Effector memory CD8-positive, alpha-beta T cell (primary cell): ENCODE measurements at places on chromosomes 3 and 15.

DNA sequence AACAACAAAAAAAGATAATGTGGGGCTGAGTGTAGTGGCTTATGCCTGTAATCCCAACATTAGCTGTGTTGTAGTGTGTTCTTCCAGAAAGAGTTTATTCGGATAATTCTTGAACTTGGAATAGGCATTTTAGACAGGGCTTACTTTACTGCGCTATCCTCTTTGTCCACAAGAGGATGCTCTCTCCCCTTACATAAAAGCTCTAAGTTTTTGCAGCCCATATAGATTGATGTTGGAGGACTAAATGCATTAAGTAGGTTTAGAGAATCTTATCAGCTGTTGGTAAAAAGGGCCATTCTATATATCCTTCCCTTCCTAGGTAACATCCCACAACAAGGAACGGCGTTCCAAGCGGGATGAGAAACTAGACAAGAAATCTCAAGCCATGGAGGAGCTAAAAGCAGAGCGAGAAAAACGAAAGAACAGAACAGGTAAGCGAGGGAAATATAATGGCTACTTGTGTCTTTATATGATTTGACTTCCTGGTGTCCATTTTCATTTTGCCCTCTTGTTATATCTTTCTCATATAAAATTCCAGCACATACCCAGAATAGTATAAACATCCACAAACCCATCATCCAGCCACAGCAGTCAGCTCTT lies 27.8 kb upstream of the ITPKA start:
- DNase-seq, result peak; percentile 32

DNA sequence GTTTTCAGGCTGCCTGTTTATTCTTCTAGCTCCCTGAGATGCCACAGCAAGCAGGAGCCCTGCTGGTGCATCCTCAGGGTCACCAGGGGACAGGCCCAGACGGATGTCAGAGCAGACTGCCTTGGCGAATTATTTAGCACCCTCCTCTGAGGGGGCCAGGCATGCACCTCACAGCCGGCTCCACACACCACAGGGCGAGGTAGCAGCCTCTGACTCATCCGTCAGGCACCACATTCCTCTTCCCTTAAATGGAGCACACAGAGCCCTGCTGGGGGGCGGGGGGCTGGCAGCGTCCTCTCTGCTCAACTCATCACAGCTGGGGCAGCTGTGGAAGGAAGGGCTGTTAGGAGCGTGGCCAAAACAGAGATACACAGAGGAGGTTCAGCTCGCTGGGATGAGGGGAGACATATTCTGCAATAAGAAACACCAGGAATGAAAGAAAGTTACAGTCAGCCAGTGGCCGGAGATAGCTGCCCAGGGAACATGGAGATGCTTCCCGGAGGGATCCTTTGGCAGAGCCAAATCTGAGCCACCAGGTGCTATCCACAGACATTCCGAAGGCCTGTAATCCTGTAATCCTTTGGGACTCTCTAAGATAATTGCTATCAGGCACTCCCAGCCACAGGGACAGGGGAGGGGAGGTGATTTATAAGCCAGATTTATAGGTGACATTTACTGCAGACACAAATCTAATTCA lies 13.9 kb upstream of the PRICKLE2 start:
- no peak for DNase-seq

GRCh38 chr3:99586701-99587100 lies 51.7 kb upstream of the COL8A1 start:
- no peak for DNase-seq

GRCh38 chr3:151733613-151734012 lies at the start of gene AADACL2:
Gene AADACL2 (plus strand): TSS chr3:151733927. CDS start chr3:151734036, 109 bp downstream.
- DNase-seq, result no peak
